ENCODE measurements at places on chromosomes 3 and 15.

GRCh38 chr15:94231723-94232468, 535 bp downstream of the MCTP2 start:
- DNase-seq, result no peak

GRCh38 chr3:133157716-133158115, 119.5 kb downstream of the TMEM108 start:
- no peak for DNase-seq

DNA sequence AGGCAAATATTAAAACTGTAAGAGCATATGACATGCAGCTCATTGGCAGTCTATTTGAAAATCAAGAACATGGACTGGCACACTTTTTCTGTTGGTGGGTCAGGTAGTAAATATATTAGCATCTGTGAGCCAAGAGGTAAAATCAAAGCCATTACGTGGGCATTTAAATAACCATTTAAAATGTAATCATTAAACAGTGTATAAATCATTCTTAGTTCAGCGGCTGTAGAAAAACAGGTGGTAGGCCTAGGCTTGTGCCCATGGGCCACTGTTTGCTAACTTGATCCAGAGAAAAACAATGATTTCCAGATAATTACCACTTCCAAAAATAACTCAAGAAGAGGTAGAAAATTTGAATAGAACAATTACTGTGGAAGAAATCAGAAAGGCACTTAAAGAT, 105.1 kb downstream of the CHST2 start:
- no peak for DNase-seq

DNA sequence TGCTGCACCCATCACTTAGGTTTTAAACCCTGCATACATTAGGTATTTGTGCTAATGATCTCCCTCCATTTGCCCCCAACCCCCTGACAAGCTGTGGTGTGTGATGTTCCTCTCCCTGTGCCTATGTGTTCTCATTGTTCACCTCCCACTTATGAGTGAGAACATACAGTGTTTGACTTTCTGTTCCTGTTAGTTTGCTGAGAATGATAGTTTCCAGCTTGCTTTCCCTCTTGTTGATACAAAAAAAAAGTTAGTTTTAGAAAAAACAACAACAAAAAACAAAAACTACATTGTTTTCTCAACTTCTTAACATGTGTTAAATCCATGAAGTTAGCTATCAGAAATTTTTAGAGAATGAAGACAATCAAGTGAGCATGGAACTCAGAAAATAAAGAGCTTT, 953.0 kb downstream of the VGLL3 start:
- no peak for DNase-seq

DNA sequence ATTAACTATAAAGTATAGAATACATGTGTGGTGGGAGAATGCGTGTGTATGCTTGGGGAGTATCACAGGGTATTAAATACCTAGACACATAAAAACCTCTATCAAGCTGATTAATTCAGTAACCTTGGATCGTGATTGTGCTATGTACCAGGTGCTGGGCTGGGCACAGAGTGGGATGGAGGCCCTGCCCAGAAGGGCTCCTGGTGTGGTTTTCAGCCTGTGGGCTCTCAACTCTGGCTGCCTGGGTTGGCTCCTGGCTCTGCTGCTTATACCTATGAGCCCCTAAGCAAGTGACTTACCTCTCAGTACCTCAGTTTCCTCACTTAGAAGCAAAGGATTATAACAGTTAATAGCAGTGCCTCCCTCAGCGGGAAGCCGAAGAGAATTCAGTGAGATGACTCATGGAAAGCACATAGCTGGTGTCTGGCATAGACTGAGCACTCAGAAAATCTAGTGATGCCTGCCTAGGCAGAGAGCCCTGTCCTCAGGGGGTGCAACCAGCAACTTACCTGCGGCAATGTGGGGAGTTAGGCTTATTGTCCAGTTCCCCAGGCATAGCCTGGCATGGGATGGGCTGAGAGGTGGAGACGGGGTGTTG, 90.6 kb upstream of the MYZAP start:
- no peak for DNase-seq

DNA sequence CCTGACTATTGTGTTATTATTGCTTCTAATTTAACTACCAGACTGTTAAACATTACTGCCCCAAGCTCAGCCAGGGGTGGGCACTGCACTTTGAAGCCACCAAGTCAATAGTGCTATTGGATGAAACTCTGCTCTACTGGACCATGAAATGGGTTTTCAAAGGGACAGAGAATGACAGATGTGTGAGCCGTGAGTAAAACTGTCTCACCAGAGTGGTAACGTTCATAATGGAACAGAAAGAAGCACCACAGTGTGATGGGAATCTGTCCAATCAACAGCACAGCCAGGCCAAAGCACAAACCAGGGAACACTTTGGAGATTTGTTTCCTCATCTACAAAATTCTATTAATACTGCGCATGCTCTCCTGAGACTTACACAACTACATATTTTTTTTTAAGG, 171.8 kb upstream of the LPP start:
- no peak for DNase-seq

GRCh38 chr3:140370686-140371085, 307.2 kb upstream of the TRIM42 start:
- DNase-seq, result no peak

- DNase-seq, result no peak
These were observed 86.1 kb upstream of the PROK2 start for GRCh38 chr3:71870966-71871512.

GRCh38 chr15:85336880-85337279, 43.5 kb upstream of the AKAP13 start:
- DNase-seq, result no peak

DNA sequence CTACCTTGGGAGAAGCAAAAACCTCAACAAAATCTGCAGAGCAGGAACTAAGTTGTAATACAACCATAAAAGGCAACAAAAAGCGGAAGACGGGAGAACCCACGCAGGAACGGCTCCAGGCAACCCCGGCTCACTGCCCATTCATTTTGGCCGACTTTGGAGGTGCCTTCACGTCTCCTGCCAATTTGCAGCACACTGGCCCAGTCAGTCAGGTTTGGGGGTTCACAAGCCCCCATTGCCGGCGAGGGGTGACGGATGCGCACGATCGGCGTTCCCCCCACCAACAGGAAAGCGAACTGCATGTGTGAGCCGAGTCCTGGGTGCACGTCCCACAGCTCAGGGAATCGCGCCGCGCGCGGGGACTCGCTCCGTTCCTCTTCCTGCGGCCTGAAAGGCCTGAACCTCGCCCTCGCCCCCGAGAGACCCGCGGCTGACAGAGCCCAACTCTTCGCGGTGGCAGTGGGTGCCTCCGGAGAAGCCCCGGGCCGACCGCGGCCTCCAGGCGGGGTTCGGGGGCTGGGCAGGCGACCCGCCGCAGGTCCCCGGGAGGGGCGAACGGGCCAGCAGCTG, 463 bp downstream of the TERC start:
- peak; percentile 54 for DNase-seq

GRCh38 chr3:133663569-133664313, 2.0 kb upstream of the TOPBP1 start:
- DNase-seq, result no peak

DNA sequence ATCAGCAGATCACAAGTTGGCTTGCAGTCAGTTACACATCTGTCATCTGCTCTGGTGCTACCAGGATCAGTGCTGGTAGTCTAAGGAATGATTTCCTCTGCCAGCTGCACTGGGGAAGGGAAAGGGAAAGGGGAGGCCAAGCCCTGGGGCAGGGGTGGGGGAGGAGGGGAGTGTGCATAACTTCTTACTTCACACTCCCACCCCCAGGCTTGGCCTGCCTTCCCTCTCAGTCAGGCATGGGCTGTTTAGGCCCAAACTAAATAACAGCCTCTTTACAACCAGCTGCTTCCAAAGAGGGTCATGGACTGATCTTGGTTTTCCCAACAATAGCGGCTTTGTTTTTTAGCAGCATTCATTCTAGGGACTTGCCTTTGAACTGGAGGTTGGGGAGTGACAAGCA, 86.1 kb upstream of the PSMD6 start:
- no peak for DNase-seq

DNA sequence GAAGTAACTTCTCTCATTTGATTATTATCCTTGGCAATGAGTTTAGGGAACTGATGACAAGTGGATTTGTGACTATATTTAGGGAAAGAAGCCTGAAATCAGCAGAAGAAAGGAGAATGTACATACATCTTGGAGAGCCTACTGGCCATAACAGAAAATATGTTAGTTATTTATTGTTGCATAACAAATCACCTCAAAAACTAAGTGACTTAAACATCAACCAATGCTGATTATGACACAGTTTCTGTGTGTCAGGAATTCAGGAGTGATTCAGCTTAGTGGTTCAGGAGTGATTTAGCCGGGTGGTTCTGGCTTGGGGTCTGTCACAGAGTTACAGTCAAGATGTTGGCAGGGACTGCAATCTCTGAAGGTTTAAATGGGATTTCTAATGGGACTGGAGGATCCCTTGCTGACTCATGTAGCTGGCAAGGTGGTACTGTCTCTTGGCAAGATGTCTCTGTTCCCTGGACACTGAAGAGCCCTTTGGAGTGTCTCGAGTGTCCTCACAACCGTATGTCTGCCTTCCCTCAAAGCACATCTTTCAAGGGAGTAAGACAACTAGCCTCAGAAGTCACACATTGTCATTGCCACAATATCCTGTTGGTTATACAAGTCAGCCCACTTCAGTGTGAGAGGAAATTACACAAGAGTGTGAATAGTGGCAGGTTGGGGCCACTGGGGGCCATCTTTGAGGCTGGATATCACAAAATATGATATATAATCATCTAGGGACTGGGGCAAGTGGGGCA, 248.9 kb downstream of the SV2B start:
- DNase-seq, result no peak

DNA sequence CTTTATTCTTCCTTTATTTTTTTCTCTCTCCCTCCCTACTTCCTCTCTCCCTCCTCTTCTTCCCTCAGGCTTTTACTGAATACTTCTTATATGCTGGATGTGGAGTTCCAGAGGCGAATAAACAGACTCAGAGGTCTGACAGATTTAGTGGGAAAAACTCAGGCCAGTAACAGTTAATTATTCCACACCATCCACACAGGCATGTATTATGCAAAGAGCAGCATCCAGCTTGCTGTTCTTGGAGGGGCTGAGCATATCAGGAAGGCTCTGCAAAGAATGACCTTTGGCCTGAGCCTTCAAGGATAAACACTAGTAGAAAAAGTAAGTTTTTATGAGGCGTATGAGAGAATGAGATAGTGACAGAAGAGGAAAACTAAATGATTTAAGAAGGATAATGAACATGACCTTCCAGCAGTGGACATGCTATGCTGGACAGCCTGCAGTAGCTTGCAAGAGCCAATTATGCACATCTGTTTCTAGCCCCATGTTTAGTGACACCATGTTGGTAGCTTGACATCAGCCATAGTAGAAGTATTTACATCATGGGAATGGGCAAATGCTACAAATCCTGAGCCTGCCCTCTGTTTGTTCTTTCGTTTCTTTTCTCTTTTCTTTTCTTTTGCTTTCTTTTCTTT, 387.4 kb downstream of the EPHB1 start:
- no peak for DNase-seq

- DNase-seq, result no peak
These were observed 75.0 kb upstream of the SPATA16 start for GRCh38 chr3:173216063-173216462.

DNA sequence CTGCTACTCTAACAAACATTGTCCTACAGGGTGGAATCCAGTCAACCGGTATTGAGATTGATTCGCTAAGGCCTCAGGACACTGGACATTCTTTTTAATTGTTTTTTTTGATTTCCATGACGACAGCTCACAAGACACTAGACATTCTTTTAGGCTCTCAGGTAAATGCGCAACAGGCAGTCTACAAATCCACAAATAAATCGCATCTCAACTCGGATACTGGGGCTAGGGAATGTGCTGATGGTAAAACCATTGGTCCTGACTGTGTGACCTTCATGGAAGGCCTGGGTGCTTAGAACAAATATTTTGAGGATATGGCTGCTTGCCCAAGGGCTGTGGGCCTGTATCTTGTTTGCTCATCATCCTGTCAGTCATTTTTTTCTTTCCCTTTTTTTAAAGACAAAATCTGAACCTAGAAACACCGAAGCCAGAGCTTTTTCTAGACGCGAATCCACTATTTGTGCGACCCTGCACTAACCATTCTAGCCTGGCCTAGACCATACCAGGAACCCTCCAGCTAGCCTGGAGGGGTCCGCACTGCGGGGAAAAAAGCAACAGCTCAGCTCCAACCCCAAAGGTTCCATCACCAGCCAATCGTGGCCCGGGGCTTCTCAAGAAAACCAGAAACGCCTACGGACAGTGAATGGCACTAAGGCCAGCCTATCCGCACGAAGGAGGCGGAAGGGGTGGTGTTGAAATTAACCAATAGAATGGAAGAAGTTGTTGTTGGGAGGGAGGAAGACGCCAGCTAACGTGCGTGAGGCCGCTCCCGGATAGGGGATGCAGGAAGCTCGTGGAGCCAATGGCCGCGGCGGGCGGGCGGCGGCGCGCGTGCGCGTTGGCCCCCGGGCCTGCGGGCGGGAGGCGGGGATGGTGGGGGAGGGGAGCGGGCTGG, 18.1 kb upstream of the CHD2 start:
- peak; percentile 96 for DNase-seq

DNA sequence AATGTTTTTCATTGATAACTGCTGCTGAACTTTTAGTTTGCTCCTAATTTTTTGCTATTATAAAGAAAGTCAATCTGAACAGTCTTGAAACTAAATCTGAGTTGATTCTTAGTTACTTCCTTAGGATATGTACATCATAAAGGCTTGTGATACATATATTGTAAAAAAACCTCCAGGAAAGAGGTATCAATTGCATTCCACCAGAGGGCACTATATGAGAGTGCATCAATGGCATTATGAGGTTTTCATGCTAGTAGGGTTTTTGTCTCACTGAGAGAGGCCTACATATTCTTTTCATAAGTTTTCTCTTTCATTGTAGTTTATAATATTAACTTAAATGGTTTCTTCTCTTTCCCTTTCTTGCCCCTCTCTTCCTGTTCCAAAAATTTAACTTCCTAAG, 46.9 kb downstream of the PIK3R4 start:
- no peak for DNase-seq

- no peak for DNase-seq
These were observed 68.4 kb downstream of the BFSP2 start for GRCh38 chr3:133468251-133468721.

- DNase-seq, result no peak
These were observed 549.8 kb upstream of the AGTR1 start for GRCh38 chr3:148147903-148148302.

DNA sequence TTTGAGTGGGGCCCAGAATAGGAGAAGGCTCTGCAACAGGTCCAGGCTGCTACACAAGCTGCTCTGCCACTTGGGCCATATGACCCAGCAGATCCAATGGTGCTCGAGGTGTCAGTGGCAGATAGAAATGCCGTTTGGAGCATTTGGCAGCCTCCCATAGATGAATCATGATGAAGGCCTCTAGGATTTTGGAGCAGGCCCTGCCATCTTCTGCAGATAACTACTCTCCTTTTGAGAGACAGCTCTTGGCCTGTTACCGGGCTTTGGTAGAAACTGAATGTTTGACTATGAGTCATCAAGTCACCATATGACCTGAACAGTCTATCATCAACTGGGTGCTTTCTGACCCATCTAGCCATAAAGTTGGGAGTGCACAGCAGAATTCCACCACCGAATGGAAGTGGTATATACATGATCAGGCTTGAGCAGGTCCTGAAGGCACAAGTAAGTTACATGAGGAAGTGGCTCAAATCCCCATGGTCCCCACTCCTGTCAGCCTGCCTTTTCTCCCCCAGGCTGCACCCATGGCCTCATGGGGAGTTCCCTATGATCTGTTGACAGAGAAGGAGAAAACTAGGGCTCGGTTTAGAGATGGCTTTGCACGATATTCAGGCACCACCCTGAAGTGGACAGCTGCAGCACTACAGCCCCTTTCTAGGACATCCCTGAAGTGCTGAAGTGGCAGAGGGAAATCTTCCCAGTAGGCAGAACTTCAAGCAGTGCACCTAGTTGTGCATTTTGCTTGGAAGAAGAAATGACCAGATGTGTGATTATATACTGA, 971.4 kb downstream of the MCTP2 start:
- no peak for DNase-seq

GRCh38 chr3:151431940-151432339, 28.9 kb downstream of the IGSF10 start:
- no peak for DNase-seq
